NCI-H446 treated with DMSO at 0.1 percent for 48 hours (cell line): ENCODE measurements at places on chromosomes 11 and 22.

DNA sequence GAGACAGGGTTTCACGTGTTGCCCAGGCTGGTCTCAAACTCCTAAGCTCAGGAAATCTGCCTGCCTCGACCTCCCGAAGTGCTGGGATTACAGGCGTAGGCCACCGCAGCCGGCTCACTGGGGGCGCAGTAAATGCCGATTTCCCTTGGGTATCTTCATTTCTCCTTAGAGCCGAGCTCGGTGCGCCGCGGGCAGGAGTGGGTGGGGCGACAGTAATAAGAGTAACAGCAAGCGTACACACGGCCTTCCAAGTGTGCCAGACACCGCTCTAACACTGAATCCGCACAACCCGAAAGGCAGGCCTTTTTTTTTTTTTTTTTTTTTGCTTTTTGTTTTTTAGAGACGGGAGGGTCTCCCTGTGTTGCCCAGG is 500 bp upstream of the ADSL start:
- no peak for DNase-seq

DNA sequence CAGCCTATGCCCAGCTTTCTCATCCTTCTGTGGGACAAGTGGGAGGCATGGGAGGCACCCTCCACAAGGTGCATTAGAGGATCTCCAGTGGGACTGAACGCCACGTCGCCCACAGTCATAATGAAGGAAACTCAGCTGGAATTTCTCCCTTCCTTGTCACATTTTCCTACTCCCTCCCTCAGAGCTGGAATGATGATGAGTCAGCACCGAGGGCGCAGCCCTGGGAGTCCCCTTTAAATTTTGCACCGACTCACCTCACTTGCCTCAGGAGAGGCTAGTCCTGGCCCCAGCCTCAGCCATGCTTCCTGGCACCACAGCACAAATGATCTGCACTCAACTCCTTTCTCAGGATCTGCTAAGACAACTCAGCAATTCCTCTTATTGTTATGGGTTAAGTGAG is 34.3 kb downstream of the DBX1 start:
- no peak for DNase-seq

GRCh38 chr11:125943661-125944349 is 2.0 kb upstream of the VSIG10L2 start:
- DNase-seq = no peak

DNA sequence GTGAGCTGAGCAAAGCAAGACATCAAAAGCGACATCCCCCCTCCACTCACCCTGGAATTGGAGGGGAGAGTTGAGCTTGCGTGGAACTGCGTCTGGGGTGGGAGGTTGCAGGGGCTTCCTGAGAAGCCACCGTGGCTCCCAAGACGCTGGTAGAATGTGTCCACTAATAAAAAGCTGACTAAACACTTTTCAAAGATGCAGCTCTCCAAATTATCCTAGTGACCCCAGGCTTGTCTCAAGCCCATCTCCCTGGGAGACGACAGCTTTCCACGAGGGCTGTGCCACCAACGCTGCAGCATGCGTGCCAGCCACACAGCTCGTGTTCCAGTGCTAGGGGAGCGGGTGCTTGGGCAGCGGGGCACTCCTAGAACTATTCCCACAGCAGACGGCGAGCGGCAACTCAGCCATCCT is 6.3 kb upstream of the GAL start:
- no peak for DNase-seq

DNA sequence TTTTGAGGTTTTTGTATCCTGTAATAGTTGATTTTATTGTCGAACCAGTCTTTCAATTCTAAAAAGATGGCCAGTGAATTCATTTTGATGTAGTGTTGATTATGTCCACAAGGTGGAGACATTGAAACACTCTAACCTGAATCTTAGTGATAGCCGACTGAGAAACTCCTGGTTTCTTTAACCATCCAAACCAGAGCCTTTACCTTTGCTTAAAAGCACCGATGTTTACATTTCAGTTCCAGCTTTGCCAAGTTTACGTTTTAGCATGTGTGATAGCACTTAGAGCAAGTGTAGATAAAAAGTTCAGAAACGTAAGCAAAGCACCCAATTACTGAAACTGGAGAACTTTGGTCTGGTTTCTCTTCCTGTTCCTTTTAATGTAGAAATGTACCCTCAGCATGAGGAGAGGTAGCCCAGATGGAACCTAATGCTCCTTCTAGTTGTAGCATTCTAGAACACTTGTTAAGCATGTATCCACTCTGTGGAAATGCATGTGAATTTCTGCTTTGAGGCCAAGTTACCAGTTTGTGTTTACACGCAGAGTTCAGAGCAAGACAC is 208.6 kb downstream of the DBX1 start:
- DNase-seq = peak; percentile 39

DNA sequence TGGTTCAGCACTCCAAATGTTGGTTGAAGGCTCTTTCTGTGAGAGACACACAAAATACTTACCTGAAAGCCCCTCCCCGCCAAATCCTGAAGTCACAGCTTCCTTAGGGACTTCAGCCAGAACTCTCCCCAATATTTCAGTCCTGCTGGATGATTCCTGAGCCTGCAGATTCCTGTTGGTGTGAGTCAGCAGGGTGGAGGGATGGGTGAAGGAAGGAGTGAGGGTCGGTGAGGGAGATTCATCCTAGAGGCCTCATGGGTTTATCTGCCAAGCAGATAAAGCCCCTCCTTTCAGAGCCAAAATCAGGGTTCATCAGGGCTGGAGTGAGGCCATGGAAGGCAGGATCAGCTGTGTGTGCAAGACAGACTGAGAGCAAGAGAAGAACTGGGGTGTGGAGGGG is 37.9 kb downstream of the SMIM38 start:
- DNase-seq = no peak

GRCh38 chr11:42085736-42086135 is 626.3 kb upstream of the LRRC4C start:
- DNase-seq = no peak

DNA sequence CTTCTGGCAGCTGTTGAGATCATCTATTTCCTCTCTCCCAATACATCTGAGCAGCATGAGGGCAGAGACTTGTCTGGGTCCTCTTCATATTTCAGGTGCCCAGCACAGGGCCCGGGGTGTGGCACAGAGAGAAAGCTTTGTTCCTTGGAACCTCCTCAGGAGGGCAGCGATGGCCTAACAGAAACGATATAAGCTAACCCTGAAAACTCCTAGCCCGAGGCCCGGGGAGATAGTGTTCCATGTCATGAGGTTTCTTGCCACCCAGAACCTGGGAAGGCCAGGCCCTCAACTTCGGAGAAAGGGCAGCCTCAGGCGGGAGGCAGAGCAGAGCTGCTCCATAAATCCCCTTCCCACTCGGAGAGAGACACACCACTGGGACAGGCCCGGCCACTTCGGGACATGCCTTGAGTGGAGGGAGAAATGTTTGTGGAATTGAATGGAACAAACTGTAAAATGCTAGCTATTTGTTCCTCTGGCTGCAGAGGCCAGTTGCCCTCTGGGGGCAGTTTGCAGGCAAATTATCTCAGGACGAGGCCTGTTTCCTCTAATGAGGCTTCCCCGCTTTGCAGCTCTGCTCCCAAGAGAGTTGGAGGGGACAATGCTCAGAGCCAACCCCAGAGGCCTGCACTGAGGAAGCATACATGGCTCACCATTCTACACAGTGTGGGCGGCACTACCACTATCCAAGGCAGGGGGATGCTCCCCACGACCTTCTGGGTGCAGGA is 11.6 kb downstream of the ARRB1 start:
- no peak for DNase-seq

- no peak for DNase-seq
These were observed 928 bp upstream of the CRACR2B start for GRCh38 chr11:826836-827145.

GRCh38 chr11:19683141-19683805 is 29.4 kb upstream of the NAV2 start:
- DNase-seq = peak; percentile 60

- peak; percentile 71 for DNase-seq
These were observed 63.1 kb downstream of the MTNR1B start for GRCh38 chr11:93032580-93032979.

DNA sequence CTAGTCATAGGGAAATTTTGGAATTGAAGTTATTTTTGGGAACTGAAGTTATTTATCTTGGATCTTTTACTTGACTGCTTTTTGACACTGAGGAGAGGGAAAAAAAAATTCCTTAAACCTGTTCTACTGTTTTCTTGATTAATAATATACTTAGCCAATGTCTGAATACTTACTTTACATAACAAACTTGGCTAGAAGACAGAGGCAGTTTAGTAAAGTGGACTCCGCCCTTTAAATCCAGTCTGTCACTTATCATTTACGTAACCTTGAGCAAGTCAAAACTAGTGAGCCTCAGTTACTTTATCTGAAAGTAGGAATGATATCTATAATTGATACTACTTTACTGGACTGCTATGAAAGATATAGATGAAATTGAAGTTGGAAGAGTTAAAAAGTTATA is 19.5 kb downstream of the CTSC start:
- no peak for DNase-seq

DNA sequence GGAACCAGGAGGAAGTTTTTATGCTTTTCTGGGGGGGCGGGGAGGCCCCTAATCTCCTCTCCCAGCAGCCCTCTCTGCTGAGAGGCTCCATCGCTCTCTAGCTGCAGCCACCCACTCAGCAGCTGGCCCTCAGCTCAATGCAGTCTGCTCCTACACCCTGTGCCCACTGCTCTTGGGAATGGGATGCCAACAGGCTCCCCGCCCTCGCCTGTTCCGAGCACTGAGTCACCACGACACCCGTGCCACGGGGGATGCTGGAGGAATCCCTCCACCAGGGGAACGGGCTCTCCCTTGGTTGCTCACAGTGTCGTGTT is 23.5 kb upstream of the SUSD2 start:
- DNase-seq = no peak

DNA sequence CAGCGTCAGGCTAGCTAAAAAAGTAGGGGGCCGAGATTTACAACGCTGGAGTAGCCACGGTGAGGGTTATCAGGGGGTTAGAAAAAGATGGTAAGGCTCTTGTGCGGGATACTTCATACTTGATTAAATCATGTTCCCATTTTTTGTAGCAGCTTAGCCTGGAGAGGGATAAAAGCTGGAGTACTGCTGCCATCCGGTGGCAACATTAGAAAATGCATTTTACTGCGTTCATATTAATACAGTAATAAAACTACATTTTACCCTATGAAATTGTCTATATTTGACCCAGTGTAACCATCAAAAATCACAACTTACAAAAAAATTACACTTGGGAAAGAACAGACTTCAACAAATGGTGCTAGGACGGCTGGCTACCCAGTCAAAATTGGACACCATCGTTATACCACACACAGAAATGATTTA is 17.3 kb downstream of the RPUSD4 start:
- peak; percentile 19 for DNase-seq

DNA sequence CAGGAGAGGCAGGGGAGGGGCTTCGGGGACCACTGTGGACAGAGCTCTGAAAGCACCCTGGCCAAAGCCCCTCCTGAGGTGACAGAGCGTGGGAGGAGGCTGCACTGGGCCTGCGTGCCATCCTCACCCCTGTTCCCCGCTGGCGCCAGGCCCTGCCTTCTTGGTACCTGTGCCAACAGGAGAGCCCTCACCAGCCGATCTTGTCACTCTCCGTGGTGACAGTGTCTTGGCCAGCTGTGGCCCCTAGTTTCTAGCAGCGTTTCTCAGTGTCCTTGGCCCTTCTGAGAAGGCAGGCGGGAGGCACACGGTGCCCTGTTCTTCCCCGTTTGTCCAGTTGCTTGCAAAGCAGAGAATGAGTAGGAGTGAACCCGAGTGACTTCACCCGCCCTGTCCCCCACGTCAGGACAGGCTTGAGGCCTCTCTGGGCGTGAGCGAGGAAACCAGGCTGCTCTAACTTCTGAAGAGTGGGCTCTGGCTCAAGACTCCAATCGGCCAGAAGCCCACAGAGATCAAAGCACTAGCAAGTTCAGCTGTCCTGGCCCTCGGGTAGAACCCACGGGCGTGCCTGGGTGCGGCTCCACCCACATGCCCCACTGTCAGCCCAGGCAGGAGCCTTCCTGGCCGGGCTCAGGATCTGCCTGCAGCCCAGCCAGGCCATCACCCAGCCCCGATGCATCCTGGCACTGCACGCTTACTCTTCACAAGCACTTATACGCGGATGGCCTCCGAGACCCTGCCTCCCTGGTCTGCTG is 60.2 kb upstream of the EMID1 start:
- no peak for DNase-seq

DNA sequence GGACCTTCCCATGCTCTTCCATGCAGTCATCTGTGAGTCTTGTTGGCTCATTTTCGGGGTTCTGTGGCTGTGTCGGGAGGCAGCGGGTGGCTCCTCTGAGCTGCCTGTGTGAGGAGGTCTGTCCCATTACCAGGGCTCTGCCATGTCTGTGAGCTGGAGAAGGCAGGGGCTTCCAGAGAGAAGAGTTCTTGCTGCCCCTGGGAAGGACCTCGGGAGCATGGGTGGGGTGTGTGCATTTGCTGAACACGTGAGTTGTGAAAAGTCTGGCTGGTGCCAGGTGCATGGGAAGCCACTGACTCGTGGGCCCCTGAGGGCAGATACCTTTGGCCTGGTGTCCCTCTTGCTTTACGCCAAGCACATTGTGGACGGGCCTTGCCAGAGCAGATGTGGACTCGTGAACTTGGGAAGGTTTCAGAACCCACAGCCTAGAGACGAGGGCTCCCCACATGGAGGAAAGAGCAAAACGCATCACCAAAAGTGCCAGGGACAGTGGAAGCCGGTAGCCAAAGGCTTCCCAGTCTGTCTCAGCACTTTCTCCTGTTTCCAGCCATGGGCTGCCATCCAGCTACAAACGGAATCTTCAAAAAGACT is 1324.5 kb downstream of the BRD1 start:
- DNase-seq = no peak

DNA sequence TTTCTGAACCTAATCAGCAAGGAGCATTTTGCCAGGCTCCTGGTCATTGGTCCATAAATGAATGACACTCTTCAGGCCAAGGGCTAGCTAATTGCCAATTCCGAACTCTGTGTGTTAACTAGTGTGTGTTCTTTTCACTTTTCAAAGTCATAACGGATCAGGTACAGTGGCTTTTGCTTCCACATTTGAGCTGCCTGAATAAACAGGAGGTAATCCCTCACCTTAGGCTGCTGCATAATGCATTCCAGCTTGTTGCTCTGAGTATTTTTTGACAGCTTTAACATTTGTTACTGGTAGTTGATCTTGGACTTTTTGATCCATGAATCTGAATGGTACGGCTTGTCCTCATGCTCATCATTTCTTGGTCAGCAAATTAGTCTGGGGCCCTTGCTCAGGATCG is 485.1 kb downstream of the CNTN5 start:
- no peak for DNase-seq

DNA sequence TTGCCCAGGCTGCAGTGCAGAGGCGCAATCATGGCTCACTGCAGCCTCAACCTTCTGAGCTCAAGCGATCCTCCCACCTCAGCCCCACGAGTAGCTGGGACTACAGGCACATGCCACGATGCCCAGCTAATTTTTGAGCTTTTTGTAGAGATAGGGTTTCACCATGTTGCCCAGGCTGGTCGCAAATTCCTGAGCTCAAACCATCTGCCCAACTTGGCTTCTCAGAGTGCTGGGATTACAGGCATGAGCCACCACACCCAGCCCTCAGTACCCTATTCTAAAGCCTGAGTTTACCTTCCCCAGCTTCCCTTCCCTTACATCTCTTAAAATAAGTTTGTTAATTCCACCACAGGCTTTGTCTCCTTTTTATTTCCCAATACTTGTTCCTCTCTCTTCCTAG is 59.1 kb downstream of the AMBRA1 start:
- DNase-seq = no peak
